GM23338 (cell line): ENCODE measurements at places on chromosomes 2 and 18. TPM values are rescaled to one million over a fixed set of nuclear protein-coding genes. Genes with fewer than 3 reads are reported as not detected.

CD28 gene
- total RNA-seq: not detected in 2 replicates

LOXHD1 gene
- 0.16 and 0.17 TPM in 2 replicates for total RNA-seq

ITPRID2 gene
- total RNA-seq: 10.4 and 12.0 TPM in 2 replicates

RIF1 gene
- 113 and 134 TPM in 2 replicates for total RNA-seq

B3GNT7 gene
- total RNA-seq: 78.1 and 89.4 TPM in 2 replicates

CPO gene
- 0.94 TPM in 1 of 2 replicates, not detected in the other for total RNA-seq

INHBB gene
- 0.16 and 0.21 TPM in 2 replicates for total RNA-seq

SOCS6 gene
- total RNA-seq: 12.4 and 13.3 TPM in 2 replicates

TPO gene
- total RNA-seq: not detected in 2 replicates

AGAP1 gene
- 25.1 and 27.9 TPM in 2 replicates for total RNA-seq

HSBP1L1 gene
- 1.8 TPM in 1 of 2 replicates, not detected in the other for total RNA-seq
